ENCODE measurements at places on chromosomes 5 and 9.
A peak's percentile ranks its signal among the peaks of the same experiment; 100 is the strongest.

DNA sequence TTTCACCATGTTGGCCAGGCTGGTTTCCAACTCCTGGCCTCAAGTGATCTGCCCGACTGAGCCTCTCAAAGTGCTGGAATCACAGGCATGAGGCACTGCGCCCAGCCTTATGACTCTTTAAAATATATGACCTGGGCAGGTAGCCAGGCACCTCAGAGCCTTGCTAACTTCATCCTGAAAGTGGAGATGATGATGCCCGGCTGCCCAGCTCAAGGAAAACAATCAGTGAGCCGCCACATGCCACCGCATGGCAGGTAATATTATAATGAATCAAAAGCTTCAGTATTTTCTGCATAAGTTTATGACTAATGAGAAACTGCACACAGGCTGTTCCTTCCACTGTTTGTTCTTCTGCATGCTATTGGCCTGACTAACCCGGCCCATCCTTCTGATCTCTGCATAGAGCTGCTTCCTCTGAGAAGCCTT lies 30.4 kb upstream of the DMRT1 start:
- no peak for DNase-seq

DNA sequence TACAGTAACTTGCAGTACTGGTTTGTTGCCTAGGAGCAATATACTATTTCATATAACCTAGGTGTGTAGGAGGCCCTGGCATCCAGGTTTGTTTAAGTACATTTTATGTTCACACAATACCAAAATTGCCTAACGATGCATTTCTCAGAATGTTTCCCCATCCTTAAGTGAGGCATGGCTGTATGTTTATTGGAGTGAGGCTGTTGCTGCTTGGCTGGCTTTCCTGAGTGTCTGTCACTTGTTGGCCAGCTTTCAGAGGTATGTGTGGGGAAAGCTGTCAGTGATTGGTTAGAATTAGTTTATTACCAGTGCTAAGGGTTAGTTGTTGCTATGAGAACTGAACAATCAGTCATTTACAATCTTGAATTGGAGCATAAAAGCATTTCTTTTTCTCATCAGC lies 154.1 kb upstream of the CDH12 start:
- peak; percentile 1 for DNase-seq

DNA sequence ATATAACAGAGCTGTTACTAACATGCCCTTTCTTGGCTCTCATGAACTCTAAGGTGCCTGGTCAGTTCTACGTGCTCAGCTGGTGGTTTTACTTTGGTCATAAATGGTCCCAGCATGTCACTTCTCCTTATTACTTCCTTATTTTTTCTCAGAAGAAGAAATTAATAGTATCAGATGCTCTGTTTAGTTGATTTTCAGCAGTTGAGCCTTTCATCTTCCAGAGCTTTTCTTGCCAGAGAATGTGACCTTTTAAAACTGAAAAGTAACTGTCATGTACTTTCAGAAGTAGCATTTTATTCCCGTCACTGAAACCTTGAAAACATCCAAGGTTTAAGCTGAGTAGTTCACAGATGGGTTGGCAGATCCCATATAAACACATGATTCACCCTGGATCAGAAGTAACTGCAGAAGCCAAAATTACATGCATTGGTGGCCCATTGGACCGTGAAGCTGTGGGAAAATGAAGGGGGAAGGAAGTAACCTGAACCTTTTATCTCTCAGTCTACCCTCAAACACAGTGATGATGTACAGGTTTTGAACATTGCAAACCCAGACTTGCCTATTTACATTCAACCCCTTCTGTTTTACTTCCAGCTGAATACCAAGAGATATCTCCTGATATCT lies 50.5 kb downstream of the HACD4 start:
- peak; percentile 62 for DNase-seq

DNA sequence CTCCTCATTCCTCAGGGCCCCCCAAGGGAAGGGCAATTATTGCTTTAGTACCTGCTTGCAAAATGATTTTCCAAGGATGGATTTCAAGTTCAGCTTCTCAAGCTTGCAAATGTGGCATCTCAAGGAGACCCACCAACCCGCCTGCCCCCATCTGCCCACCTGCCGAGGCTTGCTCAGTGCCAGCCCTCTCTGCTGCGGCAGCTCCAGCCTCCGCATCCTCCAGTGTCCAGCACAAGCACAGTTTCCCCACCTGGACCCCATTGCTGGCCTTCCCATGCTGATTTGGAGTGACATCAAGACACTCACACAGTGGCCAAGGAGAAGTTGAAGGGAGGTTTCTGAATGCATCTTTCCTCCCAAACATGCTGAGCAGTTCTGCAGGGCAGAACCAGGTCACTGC lies 31.2 kb downstream of the MED10 start:
- DNase-seq = no peak

DNA sequence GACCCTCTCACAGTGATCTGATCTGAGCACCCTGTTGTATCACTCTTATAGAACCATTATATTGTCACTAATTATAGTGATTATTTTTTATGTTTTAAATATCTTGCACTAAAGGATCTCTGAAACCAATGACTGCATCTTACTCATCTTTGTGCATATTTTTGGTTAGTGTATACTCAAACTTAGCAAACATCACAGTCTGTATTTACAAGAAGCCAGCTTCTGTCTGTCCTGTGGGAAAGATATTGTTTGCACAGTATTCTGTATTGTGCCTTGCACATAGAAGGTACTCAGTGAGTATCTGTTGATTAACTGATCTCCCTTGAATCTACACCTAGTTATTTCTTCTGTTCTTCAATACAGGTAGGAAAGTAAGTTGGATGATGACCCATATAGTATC lies 131.5 kb downstream of the PAM start:
- no peak for DNase-seq

GRCh38 chr5:31095796-31096195 lies 97.7 kb upstream of the CDH6 start:
- no peak for DNase-seq

DNA sequence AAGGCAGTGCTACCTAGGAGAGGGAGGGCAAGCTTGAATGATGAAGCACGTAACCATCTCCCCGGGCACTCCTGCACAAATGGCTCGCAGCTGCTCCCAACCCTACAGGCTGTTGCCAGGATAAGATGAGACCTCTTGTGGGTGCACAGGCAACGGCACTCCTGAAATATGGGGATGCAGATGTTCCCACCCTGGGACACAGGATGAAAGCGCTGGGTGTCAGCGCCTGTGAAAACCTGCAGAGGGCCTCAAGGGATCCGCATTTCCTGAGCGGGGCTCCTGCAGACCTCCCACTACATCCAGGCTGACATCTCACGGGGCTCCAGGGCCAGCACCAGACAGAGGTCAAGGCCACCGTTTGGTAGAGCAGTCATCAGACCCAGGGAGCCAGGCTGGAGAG lies 60.7 kb downstream of the SMIM23 start:
- no peak for DNase-seq

DNA sequence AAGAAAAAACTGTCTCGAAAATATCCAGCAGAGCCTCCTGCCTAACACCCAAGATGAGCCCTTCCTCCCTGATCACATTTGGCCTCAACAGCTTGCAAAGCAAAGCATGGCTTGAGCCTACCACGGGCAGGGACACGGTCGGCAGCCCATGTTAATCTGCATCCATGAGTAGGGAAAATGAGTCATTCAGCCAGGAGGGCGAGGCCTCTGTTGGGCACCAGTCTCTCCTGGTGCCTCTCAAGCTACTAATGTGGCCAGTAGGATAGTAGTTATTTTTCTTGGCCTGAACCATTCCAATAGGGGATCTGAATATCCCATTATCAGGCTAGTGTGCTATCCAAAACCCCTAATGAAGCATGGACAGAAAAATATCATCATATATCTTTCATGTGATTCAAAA lies 43.0 kb upstream of the SHB start:
- DNase-seq = no peak

DNA sequence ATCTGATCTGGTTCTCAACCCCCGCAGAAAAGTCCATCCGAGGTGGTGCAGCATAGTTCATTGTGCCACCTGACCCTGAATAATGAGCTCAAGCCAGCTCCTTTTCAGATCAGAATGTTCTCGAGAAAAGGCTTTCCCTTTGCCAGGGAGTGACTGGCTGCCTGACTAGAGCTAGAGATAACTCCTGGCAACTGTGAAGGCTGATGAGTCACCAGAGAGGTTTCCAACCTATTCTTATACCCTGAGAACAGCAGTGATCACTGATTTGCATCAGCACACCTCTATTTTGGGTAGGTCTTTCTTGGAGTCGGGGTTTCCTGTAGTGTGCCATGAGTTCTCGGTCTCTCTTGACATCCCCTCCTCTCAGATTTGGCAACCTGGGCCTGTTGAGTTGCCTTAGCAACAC lies 127.9 kb downstream of the PIK3R1 start:
- no peak for DNase-seq

- DNase-seq = no peak
Observed at GRCh38 chr5:68689010-68689409, 404.8 kb upstream of the SLC30A5 start.

DNA sequence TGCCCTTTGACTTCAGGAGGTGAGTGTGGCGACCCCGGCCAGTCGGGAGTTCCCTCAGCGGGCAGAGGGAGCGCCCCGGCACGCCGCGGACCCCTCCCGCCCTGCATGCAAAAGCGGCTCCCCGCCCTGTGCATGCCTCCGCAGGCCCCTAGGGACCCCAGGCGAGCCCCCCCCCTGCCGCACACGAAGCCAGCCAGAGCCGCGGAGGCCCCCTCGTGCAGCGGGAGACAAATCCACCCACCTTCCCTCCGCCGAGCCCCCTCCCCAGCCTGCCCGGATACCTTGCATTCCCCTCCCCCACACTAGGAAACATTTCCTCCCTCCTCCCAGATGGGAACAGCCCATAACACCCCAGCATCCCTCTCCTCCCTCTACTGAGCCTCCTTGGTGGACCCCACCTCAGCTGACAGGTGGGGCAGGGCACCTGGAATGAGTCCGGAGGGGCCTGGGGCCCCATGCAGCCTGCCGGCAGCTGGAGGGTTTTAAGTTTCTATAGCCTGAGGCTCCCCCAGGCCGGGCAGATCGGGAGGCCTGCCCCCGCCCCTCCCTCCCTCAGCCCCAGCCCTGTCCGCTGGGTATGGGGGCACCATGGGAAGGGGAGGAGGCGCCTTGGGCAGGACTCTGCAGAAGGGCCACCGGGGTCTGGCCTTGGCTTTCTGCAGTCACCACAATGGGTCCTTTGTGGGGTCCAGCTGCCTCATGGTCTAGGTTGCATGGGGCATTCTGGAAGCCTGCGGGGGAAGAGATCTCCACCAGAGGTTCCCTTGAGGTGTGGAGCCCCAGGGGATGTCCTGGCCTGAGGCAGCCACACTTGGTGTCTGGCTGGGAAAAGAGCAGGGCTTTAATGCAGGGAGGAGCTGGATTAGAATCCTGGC lies 601 bp downstream of the ERGIC1 start:
- DNase-seq = peak; percentile 56

GRCh38 chr9:15300218-15300617 lies 6.8 kb downstream of the TTC39B start:
- no peak for DNase-seq
